ENCODE measurements at places on chromosomes 13 and 19.

- no peak for DNase-seq
Observed at GRCh38 chr13:101454767-101455166, 2.3 kb downstream of the ITGBL1 start.

- DNase-seq: no peak
Observed at GRCh38 chr13:19737844-19738557, 44.7 kb downstream of the PSPC1 start.

DNA sequence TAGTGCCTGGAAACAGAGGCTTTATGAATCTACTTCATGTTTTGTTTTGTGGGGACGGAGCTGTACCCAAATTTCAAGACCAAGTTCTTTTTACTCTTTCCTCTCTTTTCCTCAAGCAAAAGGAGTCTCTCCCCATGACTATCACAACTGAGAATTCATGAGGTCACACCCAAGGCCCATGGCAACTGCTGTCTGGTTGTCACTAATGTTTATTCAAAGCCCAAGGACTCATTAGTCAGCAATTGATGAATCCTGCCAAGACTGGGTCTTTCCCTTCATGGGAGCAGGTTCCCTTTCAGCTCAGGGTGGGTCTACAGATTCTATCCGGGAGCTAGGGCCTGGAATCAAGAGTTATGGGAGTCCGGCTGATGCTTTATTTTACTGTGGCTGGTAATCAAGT is 441.5 kb upstream of the PCDH20 start:
- DNase-seq: no peak

GRCh38 chr13:80562433-80563156 is 221.7 kb upstream of the SPRY2 start:
- no peak for DNase-seq

DNA sequence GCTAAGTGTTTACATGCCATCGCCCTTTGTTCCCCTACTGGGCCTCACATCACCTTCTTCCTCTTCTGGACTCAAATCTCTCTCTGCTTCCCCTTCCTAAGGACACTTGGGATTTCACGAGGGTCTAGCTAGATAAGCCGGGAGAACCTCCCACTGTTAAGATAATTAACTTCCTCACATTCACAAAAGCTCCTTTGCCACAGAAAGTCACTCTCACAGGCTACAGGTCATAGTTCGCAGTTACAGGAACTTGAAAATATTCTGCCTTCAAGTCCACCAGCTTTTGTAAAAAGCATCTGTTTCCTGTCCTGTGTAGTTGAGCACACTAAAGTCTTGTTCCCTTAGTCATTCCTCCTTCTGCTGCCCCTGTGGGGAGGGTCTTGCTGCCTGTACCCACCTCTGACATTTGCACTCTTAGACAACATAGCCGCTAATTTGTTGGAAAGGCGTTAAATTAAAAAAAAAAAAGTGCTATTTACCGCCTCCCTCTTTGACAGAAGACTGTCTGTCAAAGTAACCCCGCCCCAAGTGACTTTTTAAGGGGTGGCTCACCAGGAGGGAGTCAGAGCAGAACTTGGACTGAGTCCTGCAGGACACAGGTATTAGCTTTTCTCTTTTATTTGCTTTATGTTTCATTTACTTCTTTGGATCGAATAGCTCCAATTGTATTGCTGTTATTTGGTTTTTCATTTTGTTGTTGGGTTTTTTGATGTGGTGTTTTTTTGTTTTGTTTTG is 26.8 kb upstream of the CEACAM21 start:
- no peak for DNase-seq

DNA sequence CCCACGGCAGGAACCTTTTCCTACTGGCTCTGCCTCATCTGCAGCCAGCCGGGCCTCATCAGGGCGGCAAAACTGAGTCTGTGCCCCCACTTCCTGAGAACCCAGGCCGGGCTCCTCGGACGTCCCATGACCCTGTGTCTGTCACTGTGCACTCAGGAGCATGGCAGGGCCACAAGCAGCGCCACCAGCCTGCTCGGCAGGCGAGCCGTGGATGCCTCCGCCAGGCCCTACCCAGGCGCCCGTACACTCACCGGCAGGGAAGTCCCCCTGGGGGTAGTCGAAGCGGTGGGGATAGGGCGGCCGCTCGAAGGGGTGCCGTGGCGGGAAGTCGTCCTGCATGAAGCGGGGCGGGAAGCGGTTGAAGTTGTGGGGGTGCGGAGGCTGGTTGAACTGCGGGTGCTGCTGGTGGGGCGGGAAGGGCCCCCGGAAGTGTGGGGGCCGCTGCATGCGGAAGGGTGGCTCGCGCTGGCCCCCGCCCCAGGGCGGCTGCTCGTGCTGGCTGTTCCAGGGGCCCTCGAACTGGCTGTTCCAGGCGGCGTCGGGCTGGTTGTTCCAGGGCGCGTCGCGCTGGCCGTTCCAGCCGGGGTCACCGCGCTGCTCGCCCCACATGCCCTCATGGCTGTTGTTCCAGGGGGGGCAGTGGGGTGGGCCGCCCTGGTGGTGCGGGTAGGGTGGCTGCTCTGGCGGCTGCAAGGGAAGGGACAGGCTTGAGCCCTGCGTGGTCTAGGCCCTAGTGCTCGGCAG is 17.1 kb downstream of the CHERP start:
- DNase-seq: no peak

DNA sequence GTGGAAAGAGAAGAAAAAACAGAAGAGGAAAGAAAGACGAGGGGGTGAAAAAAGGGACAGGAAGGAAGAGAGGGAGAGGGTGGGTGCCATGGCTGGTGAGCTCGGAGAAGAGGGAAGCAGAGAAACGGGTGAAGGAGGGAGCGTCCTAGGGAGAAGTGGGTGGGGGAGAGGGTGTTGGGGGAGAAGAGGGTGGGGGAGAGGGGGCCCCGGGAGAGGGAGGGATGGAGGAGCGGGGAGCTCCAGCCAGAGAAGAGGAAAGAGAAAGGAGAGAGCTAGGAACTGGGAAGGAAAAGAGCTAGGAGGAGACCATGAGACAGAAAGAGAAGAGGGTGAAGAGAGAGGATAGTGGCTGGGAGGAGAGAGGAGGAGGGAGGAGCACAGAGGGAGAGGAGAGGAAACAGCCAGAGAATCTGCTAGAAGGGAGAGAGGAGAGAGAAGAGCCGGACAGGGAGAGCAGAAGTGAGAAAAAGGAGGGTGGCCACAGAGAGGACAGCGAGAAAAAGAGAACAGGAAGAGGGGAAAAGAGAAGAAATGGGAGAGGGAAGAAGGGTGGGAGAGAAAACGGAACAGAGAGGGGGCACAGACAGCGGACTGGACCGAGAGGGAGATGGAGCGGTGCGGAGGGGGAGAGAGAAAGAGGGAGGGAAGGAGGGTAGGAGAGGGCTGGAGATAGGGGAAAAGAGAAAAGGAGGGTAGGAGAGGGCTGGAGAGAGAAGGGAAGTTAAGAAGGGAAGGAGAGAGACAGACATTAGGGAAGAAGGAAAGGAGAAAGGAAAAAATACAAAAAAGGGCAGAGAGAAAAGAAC is 11.9 kb upstream of the GARIN5A start:
- DNase-seq: no peak

DNA sequence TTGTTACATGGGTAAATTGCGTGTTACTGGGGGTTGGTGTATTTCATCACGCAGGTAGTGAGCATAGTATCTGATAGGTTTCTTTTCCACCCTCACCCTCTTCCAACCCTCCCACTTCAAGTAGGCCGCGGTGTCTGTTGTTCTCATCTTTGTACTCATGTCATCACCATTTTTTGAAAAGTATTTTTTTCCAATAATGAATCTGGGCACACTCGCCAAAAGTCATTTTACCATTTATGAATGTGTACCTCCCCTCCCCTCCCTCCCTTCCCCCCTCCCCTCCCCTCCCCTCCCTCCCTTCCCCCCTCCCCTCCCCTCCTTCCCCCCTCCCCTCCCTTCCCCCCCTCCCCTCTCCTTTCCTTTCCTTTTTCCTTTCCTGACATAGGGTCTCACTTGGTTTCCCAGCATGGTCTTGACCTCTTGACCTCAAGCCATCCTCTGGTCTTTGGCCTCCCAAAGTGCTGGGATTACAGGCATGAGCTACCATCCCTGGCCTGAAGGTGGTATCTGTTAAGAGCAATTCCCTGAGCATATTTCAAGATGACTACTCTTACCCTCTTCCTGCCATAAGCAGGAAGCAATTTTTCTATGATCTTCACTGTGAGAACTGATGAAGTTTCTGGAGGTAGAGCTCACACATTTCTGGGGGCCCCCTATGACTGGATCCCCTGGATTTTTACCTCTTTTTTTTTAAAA is 15.7 kb downstream of the ZNF627 start:
- no peak for DNase-seq

DNA sequence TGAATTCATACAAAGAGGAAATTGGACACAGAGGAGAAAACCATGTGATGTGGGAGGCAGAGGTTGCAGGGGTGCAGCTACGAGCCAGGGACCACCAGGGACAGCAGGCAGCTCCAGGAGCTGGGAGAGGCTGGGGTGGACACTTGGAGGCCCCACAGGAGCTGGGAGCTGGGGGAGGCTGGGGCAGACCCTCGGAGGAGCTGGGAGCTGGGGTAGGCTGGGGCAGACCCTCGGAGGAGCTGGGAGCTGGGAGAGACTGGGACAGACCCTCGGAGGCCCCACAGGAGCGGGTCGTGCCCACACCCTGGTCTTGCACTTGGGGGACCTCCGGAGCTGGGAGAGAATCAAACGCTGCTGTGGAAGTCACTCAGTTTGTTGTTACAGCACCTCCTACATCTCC is 141.7 kb downstream of the SOX1 start:
- DNase-seq: no peak

- DNase-seq: no peak
Observed at GRCh38 chr13:23571431-23571830, 1.2 kb downstream of the TNFRSF19 start.
